GM12891 (cell line): ENCODE measurements at places on chromosomes 2 and 18.

- no peak for DNase-seq
Observed at GRCh38 chr2:60549928-60550177, 3.6 kb downstream of the BCL11A start.

GRCh38 chr2:55856936-55857335 is 66.6 kb downstream of the EFEMP1 start:
- DNase-seq: no peak

DNA sequence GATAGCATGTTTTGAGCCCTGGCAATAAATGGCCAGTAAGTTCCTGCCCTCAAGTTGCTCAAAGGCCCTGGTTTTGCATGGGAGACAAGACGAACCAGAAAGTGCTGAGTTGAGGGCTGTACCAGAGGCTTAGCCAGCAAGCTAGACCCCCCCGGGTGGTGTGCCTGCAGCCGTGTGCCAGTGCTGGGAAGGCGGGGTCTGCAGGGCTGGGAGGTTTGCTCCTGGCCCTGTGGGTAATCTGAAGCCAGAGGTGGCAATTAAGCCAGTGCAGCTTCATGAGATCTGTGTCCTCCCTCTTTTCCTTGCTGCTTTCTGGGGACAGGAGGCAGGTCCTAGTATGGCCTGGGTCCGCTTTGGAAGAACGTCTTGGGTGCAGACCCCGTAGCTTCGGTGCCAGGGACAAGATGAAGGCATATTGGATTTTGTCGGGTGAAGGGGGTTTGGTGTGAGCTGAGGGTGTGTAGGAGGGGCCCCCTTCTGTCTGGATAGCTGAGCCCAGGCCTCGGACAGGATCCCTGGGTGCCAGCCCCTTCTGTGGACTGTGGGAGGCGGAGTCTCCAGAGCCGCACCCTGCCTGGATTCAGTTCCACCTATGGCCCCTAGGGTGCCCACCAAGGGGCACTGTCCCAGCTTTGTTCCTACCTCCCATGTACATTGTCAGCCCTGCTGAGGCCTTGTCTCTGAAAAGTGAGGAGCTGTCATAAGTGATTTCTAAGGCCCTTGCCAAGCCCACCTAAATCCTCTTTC is 15.6 kb downstream of the ATOH8 start:
- peak; percentile 59 for DNase-seq

DNA sequence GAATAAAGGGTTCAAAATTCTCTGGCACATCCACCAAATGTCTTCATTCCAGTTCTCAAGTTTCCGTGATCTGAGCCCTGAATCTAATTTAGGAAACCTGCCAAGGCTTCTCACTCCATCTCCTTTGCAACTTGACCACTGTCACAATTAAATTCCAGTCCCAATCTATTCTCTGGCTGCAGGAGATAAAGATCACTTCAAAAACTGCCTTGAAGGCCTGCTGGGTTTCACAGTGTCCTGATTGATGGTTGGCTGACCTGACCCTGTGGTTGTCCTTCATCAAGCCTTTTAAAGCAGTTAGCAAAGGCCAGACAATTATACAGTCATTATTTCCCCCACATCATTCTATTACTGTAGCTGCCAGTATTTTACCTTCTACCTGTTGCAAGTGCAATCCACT is 60.3 kb upstream of the DNAJC10 start:
- no peak for DNase-seq

DNA sequence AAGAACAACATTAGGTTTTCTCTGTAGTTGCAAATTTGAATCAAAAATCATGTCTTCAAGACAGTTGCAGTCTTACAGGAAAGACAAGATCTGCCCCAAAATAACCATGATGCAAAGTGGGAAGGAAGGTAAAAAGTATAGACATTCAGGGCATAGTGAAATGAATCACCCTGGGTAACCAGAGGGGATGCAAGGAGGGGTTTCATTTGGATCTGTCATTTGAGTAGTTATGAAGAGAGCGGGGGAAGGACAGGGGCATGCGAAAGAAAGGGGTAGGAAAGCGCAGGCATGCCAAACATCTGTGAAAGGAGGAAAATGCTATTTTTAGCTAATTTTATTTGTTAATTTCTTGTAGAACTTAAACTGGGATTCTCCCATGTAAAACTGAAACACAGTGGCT is 219.1 kb upstream of the BOD1L2 start:
- no peak for DNase-seq

DNA sequence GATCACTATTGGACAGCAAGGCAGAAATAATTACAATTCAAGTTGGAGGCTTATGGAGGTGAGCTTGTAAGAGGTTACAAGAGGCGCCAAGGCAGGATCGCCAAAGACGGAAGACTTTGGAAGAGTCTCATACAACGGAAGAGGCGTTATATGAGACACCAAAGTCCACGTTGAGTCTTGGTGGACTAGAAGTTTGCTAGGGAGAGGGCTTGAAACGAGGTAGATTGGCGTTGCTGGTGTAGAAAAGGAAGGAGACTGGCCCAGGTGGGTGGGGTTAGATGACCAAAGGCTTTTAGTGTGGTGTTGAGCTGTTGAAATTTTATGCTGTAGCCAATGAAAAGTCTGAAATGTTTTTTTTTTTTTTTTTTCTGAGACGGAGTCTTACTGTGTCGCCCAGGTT is 1.4 kb downstream of the MSH2 start:
- DNase-seq: no peak
